Kasumi-1 (cell line): ENCODE measurements at places on chromosomes 2 and 18.
A peak's percentile ranks its signal among the peaks of the same experiment; 100 is the strongest.

DNA sequence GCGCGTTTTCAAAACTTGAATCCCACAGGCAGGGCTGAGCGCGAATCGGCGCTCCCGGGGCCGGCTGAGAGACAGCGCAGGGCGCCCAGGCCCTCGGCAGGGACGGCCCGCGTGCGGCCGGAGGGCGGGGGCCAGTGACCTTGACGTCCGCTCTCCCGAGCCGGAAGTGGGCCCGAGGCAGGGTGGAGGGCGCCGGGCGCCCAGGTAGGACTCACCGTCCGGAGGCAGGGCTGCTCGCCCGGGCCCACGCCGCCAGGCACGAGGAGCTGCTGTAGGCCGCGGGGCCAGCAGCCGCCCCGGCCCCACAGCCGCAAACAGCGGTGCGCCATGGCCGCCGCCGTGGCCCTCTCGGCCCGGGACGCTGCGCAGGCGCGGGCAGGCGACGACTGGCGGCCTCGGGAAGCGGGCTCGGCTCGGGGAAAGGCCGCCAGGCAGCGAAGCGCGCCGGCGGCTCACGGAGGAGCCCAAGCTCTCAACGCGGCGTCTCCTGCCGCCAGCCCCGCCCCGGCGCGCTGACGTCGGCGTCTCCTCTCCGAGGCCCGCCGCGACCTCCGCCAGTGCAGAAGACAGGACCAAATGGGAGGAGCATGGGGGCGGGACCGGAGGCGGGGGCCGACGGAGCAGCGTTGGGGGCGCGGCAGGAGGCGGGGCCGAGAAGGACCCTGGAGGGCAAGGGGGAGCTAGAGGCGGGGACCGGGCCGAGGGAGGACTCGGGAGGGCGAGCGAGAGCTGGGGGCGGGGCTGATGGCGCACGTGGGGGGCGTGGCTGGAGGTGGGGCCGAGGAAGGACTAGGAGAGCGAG, at the start of gene AFG3L2:
Gene AFG3L2, minus strand, starts transcription at position 474 of the 802 bp plus-strand sequence. Its CDS starts 145 bp downstream, at position 329.
- peak; percentile 100 for DNase-seq

DNA sequence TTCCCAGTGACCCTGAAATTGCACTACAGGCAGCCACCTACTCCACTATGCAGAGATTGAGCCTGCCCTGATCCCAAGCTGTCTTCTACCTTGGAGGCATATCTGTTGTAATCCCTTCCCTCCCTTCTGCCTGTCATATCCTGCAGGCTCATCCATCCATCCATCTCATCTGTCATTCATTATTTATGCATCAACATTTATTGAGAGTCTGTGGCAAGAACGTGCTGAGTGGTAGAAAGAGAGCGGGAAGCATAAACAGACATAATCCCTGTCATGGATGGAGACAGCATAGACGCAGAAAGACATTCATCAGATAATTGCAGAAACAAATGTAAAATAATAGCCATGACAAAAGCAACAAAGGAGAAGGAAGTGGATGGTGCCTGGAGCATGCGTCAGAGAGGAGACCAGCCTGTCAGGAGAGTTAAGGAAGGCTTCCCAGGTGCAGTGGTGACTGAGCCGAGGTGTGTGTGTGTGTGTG, 110.7 kb upstream of the STPG4 start:
- no peak for DNase-seq

GRCh38 chr2:218516614-218517013, 51.5 kb downstream of the USP37 start:
- peak; percentile 30 for DNase-seq

DNA sequence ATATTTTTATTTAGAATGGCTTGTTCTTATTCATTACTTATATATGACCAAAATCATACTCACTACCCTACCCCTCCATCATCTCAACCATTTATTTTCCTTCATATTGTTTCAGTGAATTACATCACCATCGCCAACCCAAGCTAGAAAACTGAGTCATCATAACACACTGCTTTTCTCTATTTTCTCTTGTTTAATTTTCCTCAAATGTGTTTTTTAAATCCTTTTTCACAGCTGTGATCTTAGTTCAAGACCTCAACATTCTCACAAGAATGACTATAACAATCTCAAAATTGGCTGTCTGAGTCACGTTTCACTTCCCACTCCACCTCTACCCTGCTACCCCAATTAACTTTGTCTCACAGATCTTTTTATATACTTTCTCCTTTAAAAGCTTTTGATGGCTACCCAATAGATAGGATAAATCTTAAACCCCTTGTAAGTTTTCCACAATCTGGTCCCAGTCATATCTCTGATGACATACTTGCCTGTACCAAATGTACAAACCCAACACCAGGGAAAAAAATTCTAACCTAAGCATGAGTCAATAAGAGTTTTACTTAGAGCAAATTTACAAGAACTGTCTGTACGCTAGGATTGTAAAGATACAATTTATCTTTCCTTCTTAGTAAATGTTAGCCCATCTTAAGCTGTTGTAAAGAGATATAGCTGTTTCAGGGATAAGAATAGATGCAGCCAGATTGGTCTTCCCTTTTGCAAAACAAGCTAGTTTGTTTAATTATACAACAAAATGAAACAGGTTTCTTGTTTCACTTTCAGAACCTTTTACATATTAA, 635.1 kb upstream of the SLC39A10 start:
- DNase-seq: no peak

GRCh38 chr2:158253170-158253569, 151.5 kb downstream of the UPP2 start:
- no peak for DNase-seq

DNA sequence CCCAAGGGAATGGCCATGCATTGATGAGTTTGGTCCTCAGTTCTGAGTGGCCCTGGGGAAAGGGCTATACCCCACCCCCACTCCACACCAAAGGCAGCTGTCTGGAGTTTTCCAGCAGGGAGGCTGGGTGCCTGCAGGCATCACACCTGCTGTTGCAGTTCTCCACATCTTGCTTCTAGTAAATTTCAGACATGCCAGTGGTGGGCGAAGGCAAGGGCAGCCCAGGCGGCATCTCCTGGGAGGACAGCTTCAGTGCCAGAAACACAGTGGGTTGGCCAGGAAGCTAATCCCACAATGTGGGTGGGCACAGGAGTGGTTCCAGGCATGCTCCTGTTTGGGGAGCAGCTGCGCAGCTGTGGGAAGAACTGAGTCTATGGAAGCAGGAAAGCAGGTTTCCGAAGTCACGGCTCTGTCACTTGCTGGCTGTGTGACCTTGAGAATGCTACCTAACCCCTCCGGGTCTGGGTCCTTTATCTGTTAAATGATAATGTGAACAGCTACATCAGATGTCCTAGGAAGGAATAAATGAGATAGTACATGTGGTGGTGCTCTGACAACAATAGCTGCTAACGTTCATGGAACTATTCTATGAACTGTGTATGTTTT, 84.6 kb upstream of the SPTBN1 start:
- no peak for DNase-seq

- no peak for DNase-seq
Measured at GRCh38 chr2:121241466-121241865, 43.5 kb downstream of the TFCP2L1 start.

DNA sequence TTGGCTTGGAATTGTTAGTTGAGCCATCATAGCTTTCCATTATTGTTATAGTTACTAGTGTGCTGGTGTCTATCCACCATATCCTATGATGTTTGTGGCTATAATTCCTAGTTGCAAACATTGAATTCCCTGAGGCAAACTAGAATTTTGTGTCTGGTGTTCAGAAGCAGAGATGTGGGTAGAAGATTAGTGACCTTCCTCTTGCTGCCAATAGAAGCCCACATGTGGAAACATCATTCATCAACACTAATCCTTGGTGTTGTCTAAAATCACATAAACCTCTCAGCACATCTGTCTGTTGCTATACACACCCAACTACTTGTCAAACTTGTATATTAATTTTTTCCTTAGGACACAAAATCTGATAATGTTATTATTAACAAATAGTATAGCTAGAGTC, 374.1 kb downstream of the TGIF1 start:
- DNase-seq: no peak

- peak; percentile 4 for DNase-seq
Measured at GRCh38 chr2:231900486-231900942, 25.7 kb downstream of the NPPC start.

DNA sequence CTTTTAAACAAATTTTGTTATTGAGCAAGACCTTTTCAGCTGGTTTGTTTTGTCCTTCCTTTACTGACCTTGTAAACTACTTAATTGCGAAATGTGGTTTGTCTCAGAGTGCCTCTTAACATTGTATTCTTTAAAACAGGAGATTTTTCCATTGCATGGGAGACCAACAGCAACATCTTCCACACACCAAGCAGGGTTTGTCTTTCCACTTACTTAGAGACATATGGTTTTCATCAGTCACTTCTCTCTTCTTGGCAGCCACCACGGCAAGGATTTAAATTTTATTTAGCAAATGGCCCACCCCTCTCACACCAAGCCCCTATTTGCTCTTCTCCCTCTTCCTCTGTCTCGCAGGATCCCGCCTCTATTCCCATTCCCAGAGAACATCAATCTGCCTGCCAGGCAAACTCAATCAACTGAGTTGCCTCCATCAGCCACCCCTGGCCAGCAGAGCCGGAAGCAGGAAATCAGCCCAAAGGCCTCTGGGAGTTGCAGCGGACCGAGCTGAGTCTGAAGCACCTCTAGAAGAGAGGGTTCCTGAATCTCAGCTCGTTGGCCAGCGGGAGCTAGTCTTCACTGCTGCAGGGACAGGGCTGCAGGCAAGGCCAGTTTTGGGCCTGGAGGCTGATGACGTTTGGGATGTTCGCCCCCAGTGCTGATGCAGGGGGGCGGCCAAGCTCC, 11.3 kb upstream of the CIB4 start:
- no peak for DNase-seq

DNA sequence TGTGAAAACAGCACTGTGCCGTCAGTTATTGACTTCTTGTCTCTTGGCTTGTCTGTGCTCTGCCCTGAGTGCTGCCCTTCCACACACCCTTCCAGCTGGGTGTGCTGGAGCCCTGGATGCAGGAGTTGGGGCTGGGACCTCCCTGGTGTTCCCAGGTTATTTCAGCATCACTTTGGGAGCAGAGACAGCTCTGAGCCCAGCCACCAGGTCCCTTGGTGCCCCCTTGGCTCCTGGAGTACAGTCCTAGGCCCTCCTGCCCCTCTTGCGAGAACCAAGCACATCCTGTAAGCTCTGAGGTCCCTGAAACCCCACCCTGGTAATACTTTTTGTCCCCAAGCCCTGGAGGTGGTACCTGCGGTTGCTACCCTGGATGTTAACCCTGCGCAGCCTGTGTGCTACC, 24.3 kb downstream of the BOK start:
- no peak for DNase-seq

- DNase-seq: no peak
Measured at GRCh38 chr2:156505696-156506095, 69.5 kb downstream of the GPD2 start.

- DNase-seq: no peak
Measured at GRCh38 chr18:48833701-48834412, 116.9 kb downstream of the SMAD7 start.

- DNase-seq: peak; percentile 81
Measured at GRCh38 chr2:73972846-73973245, 11.9 kb upstream of the TET3 start.

DNA sequence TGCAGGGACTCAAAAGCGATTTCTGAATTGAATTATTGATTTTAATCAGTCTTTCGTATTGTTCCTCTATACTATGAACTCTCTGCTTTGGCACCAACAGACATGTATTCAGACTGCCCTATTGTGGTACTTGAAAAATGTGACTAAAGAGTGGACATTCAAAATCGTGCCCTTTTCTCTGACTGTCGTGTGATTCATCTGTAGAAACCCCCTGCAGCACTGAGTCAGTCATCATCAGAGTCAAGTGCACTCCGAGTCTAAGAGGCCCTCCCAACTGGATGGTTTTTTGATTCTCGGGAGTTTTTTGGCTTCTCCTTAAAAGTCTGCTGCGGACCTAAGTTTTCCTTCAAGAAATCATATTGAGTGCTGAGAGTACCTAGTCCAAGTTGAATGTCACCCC, 96.4 kb upstream of the FOSL2 start:
- DNase-seq: no peak

DNA sequence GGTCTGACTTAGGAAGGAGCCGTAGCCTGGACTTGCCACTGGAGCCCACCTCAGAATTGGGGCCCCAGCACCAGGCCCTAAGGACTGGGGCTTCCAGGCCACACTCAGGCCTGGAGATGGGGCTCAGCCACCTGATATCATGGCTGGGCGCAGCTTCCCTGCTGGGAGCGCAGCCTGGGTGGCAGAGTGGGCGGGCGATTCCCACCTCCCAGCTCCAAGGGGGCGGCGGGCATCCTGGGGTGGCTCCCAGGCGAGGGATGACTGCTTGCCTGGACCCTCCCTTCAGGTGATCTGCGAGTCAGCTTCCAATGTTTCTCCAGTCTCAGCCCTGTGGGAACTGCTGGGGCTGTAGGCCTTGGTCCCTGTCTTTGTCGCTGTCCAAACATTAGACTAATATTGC, 20.1 kb downstream of the GPR35 start:
- DNase-seq: no peak

- DNase-seq: no peak
Measured at GRCh38 chr2:1748176-1748740, 3.9 kb upstream of the PXDN start.

DNA sequence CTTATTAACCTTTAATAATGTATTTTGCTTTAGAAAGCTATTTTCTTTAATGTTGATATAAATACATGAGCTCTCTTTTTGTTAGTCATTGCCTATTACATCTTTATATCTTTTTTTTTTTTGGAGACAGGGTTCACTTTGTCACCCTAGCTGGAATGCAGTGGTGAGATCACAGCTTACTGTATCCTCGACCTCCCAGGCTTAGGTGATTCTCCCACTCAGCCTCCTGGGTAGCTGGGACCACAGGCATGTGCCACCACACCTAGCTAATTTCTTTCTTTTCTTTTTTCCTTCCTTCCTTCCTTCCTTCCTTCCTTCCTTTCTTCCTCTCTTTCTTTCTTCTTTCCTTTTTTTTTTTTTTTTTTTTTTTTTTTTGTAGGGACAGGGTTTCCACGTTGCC, 15.4 kb downstream of the NAB1 start:
- no peak for DNase-seq

DNA sequence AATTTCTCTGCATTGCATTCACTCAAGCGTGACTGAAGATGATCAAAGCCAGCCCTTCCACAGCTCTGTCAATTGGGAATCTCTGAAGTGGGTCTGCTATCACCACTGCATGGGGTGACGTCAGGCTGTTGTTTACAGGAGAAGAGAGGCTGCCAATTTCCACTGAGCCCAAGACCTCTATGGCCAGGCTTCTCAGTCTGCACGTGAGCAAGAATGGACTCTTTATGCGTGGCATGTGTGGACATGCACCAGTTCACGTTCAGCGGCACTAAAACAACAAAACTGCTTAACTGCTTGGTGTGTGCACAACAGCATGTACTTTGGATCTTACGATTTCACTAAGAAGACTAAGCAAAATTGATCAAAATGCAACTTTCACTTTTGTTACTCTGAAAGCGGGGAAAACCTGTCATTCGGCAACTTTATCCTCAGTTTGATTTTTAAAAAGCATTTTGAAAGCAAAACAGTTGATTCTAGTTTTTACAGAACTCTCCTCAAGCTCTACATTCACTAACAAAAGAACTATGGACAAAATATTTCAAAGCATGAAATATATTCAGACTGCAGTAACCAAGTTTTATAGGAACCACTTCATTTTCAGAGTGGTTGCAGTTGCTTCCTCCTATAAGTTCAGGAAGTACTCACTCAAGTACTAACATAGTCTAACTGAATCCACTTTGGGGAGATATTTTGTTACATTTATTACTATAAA, 77.0 kb upstream of the SERTAD2 start:
- peak; percentile 36 for DNase-seq

GRCh38 chr2:207181526-207182274, 16.0 kb upstream of the KLF7 start:
- no peak for DNase-seq

GRCh38 chr2:148259674-148260073, 238.8 kb downstream of the MBD5 start:
- no peak for DNase-seq

- no peak for DNase-seq
Measured at GRCh38 chr2:168466190-168466737, 10.2 kb downstream of the CERS6 start.
